ENCODE measurements at places on chromosomes 6 and 20.

GRCh38 chr6:148311966-148312669 lies 30.5 kb upstream of the SASH1 start:
- no peak for DNase-seq

- DNase-seq = no peak
Measured at GRCh38 chr20:50303573-50304500, 113.2 kb downstream of the CEBPB start.

- DNase-seq = no peak
Measured at GRCh38 chr6:139148557-139149235, 13.8 kb downstream of the HECA start.

GRCh38 chr6:142803032-142803431 lies 141.9 kb downstream of the HIVEP2 start:
- DNase-seq = no peak

DNA sequence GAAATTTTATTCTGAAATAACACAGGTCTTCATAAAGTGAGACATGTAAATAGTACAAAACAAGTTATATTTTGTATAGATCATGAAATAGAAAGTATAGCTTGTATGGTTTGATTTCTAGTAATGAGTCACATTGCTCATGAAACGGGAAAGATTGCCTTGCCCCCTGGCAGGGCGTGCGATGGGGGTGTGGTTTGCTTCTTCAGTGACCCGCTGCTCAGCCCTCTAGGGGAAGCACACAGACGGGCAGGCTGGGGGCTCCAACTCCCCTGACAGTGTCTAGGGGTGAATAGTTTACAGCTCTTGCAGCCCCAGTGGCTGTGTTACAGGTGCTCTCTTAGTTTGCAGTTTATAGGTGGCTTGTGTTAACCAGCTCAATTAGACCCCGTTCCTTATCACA lies 170.5 kb upstream of the RGS17 start:
- DNase-seq = no peak

DNA sequence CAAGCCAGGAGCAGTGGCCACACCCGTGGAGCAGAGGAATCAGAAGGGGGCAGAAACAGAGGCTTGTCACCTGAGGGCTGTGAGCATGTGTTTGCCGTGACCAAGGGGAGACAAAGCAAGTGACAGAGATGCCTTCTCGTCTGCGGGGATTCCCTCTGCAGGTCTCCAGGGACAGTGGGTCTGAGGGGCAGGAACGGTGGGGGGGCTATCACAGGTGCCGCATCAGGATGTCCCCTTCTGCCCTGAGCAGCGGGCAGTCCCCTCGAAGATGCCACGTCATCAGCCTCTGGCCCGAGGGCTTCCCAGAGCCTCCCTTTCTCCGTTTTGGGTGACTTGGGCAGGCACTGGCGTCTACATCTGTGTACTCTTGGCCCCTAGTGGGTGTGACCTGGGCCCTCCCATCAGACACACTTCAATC lies 338.7 kb downstream of the PREX1 start:
- no peak for DNase-seq

DNA sequence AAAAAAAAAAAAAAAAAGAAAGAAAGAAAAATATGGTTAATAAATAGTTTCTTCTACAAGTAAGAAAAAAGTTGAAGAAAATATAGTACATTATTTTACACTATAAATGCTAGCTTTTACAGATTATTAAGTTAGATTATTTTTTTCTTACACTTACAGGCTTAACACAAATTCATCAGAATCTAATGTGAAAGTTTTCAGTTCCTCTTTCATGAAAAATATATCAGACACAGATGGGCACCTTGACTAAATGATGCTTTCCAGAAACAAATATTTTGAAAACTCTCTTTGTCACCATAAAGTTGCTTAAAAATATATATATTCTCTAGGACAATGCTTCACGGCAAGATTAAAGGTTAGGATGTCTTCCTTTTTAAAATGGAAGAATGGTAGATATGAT lies 321.8 kb upstream of the HSF2 start:
- DNase-seq = no peak

GRCh38 chr6:153401751-153402150 lies 270.7 kb upstream of the RGS17 start:
- DNase-seq = no peak

- no peak for DNase-seq
Measured at GRCh38 chr20:15523400-15523799, 1049.8 kb downstream of the KIF16B start.

GRCh38 chr6:3280091-3280490 lies 21.3 kb downstream of the PSMG4 start:
- DNase-seq = no peak

DNA sequence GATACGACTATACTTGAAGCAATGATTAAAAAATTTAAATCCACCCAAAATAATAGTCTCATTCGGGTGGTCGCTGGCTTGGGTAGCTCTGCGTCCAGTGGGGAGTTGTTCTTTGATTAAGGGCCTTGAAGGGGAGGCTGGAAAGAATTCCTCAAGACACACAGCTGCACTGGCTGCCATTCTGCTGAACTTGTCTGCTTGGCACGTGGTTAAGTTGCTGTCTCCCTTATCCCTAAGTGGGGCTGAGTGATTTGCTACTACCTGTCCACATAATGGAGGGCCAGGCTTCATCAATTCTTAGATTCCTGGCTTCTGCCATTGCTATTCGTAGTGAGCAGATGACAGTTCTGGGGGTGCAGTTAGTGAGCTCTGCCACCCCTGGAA lies 98.5 kb downstream of the GMPR start:
- no peak for DNase-seq

GRCh38 chr6:53587291-53587690 lies 42.4 kb upstream of the GCLC start:
- DNase-seq = no peak

DNA sequence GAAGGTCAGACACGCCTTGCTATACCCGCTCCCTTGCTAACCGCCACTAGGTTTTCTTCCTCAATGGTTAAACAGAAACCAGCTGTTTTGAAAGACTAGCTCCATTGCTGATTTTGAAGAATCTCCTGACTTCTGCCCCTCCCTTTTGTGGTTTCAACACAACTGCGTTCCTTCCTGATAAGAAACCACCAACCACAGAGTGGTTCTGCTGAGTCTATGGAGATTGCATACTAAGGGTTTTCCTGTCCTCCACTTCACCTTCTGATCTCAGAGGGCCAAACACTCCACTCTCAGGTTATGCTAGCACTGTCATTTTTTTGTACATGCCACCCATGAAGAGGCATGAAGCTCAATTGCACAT lies 207.9 kb downstream of the MYLK4 start:
- DNase-seq = peak; percentile 58

GRCh38 chr6:144055121-144055931 lies 40.0 kb downstream of the SF3B5 start:
- DNase-seq = peak; percentile 74

DNA sequence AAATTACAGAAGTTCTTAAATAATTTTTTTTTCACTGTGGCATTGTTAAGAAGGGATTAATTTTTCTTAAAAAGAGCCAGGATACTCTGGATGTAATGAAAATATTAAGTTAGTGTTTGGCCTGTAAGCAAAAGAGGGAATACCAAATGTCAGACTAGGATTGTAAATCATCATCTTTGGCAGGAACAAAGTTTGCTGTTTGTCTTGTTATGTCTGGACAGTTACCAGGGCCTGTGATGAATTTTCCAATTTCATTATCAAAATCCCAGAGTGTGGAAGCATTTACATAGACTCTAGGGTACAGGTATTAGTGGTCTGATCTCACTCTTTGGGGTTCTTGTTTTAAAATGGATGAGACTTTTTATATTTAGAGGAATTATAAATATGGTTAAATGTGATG lies 26.1 kb downstream of the CEP57L1 start:
- no peak for DNase-seq

DNA sequence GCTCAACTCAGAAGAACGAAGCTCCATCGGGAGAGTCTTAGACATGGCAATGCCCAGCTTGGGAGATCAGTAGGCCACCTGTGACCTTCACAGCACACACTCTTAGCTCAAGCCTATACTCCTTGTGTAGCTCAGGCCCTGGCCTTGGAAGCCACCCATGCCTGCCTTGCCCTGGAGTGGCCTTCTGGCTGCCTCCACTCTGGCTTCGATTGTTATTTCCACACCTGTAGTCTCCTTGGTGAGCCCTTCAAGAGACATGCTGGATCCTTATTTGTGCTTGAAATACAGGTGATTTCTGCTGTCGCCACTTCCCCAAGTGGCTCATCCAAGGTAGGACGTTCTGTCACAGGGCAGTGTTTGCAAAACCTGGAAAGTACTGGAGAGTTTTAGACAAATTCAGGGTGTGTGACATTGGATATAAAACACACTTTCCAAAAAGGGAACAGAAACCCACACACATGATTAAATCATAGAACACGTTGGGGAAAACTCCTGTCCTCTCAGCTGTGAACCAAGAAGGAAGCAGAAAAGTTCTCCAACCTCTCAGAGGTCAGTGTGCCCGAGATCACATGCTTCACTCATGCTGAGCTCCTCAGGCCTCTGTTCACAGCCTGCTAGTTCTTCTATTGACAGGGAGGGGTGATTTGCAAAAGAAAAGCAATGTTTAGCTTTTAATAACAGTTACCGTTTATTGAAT lies 391.8 kb downstream of the CDC5L start:
- DNase-seq = no peak

DNA sequence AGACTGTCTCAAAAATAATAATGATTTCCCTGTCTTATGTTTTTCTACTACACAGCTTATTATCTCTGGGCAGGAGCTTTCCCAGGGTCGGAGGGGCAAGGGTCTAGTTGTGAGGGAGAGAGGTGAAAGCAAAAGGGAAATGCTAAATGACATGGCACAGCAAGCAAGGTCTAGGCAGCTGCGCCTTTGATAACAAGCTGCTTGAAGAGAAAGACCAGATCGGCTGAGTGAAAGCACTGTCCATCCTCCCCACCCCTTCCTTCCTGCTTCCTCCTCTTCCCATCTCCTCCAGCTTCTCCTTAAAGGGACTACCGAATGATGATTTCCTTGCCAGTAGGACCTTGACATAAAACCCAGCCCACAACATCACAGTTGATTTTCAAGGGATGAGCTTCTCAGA lies 158.1 kb upstream of the AKAP12 start:
- DNase-seq = no peak

DNA sequence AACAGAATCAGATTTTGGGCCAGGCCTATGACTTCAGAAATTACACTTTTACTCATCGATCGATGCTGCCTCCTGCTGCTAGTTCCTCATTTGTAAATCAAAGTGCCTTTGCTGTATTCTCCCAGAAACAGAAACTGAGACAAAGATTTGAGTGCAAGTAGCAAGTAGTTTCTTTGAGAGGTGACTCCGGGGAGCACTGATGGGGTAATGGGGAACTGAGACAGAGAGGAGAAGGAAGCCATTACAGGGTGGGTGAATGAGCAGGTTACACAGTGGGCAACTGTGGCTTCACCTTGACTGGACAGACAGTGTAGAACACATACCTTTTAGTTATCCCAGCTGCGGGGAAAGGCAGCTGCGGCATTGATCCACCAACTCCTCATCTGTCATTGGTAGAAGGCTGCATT lies 9.7 kb upstream of the CD40 start:
- no peak for DNase-seq

GRCh38 chr6:138785079-138785478 lies 10.8 kb upstream of the ECT2L start:
- no peak for DNase-seq

- no peak for DNase-seq
Measured at GRCh38 chr20:53570446-53571276, 23.0 kb downstream of the ZNF217 start.

DNA sequence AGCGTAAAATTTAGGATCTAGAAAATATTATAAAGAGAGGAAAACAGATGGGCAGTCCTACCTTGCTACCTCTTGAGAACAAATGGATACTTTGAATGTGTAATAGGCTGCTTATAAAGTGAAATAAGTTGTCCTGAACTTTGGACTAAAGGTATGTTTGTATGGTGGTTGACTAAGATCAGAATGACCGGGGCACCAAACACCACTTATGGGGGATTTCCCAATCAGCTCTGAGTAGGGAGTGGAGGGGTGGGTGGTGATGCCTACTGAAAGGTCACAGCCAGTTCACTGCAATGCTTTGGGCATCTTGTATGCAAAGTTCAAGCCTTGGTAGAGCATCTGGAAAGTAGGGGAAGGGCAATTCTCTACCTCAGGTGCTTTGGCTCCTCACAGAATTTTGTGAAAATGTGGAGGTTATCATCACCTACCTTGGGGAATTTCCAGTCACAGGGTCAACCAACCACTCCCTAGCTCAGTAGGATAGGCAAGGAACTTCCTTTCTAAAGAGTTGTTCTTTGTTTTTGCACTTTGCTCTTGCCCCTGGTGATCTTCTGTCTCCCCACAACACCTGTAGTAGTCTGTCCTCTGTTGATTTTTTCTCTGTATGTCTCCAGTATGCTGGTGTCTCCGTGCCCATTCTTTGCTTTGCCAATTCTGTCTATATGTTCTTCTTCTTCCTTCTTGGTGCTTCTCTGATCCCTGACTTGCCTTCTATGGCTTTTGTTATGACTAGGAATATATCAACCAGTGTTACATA lies at the start of gene TRIM31:
TSS of gene TRIM31 (minus strand) at position 88 of the 757 bp plus-strand sequence. CDS start 285 bp downstream, outside the sequence.
- DNase-seq = peak; percentile 20

DNA sequence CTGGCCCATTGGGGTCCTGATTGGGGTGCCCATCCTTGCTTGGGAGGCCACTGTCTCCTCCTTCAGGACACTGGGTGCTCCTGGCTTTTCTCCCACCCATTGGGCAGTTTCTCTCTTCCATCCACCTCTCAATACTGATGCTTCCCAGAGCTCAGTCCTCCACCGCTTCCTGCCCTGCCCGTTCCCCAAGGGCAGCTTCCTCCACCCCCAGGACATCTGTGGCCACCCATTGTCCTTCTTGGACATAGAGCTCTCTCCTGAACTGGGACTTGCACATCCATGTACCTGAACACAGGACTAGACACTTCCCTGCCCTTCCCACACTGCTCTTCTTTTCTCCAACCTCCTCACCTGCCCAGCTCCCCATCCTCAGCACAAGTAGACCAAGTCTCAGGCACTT lies 69.4 kb upstream of the NNAT start:
- no peak for DNase-seq

DNA sequence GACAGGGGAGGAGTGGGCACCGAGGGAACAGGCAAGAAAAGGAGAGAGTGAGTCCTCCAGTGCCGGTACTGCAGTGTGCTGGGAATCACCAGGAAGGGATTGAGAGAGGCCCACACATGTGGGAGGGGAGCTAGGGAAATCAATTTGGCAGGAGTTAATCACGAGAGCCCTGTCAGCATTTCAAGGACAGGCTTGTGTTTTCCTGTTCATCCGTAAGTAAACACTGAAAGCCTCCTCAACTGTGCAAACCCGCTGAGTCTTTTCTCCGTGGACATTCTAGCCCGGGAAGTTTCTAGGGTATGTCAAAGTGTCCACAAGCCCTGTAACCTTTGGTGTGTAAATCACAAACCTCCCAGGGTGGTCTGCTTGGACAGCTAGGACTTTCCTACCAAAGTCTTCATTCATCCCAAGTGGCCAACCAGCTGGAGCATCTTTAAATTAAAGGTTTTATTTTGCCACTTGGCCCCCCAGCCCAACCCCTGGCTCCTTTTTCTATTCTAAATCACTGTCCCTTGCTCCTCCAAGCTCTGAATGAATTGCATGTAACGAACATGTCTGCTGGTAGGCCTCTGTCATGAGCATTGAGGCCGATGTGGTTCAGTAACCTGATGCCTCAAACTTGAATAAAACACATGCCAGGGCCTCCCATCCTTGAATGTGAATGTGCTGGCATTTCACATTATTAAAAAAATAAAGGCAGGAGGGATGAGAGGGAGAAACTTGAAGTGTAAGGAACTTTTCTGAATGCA lies 149.1 kb downstream of the ZNF217 start:
- DNase-seq = no peak

GRCh38 chr20:41261260-41261659 lies 56.3 kb downstream of the ZHX3 start:
- DNase-seq = no peak

- no peak for DNase-seq
Measured at GRCh38 chr20:33343521-33343920, 57.8 kb downstream of the CDK5RAP1 start.

Measured in activated CD4-positive, alpha-beta T cell treated with anti-CD3 and anti-CD28 coated beads for 36 hours (primary cell).